ENCODE measurements at places on chromosomes 16 and 17.

GRCh38 chr17:5915337-5915736 is 154.8 kb upstream of the WSCD1 start:
- DNase-seq, result no peak

DNA sequence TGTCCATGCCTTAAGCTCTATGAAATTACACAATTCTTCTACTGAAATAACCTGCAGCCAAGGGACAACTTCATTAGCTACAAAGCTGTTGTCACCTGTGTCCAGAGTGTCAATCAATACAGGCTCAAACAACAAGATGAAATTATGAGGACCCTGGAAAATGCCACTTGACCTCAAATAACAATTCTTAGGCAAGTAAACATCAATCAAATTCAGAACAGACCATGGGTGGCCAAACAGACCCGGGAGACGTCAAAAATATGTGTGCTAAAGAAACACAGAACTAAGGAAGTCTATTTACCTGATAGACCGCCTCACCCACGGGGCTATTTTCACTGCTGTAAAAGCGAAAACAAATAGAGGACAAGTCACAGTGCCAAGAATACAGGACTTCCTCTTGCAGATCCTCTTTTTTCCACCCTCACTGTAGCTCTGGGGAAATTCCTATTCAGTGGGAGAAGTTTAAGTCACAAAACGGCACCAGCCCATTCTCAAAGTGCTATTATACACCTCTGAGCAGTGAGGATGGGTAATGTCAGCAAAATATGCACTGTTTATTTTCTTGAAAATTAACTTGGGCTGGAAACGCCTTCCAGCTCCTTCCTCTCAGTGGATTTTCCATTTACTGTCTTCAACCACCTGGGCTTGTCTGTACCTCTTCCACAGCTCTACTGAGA is 2.7 kb downstream of the LITAF start:
- peak; percentile 50 for DNase-seq

- no peak for DNase-seq
Measured at GRCh38 chr16:89893642-89894548, 20.5 kb downstream of the TCF25 start.

- DNase-seq, result no peak
Measured at GRCh38 chr17:51627779-51628178, 367.4 kb downstream of the UTP18 start.

DNA sequence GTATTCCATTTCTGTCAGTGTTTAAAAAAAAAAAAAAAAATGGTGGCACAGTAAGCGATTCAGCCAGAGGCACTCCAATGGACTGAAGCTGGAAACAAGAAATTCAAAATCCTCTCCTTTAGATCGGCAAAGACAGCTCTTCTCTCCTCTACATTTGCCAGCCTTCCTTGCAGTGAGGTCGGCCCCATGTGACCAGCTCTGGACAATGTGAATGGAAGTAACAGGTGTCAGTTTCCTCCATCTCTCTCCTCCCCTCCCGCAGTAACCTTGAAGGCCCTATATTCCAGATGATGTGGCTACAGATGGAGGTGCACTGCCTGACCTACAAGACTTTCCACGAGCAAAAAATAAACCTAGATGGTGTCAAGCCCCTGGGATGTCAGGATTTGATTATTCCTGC is 15.0 kb downstream of the CUEDC1 start:
- no peak for DNase-seq

DNA sequence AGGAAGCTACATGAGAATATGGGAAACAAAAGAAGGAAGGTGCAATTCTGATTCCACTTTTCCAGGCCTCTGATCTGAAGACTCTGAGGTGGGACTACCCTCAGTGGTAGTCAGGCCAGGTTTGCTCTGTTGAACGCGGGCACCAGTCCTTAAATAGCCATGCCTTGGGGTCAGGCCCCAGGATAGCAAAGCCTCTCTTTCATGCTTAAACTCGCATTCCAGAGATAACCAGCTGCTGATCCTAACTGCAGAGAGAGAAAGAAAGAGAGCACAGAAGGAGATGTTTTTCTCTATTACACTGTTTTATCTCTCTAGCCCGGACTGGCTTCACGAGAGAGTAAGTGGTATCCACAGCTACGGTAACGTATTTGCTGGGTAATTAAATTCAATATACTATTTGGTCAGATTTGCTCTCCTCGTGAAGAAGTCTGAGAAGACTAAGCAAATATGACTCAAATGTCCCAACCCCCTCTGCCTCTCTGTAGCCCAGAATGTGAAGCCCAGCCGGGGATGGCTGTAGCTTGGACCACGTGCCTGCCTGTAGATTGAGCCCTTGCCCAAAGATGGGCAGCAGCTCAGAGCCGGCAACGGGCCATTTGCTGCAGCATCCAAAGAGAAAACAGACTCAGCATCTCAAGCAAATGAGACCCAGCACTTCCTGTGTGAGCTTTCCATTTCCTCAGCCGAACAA is 122.2 kb downstream of the SMG6 start:
- no peak for DNase-seq

DNA sequence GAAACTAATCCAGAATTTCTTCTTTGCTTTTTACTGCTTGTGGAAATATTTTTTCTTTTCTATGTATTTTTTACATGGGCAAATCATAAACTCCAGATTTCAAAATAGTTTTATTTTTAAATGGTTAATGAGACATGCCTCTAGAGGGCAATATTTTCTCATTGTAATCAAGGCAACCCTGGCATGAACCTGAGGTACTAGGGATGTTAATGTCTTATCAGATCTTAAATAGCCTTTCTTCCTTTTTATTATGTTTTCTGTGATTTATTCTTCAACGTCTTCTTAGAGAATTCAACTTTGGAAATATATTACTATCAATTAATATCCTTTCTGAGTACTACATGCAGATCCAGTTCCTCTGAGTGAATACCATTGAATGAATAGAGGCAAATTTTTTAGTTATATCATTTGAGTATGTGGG is 324.7 kb downstream of the BCAS3 start:
- no peak for DNase-seq

- no peak for DNase-seq
Measured at GRCh38 chr16:842061-842476, 41.5 kb upstream of the GNG13 start.

GRCh38 chr17:6476810-6477179 is 32.5 kb downstream of the PIMREG start:
- DNase-seq, result no peak

GRCh38 chr17:49959183-49959935 is 9.6 kb upstream of the DLX4 start:
- no peak for DNase-seq

GRCh38 chr17:44384823-44385286 is 4.6 kb downstream of the ITGA2B start:
- no peak for DNase-seq

- no peak for DNase-seq
Measured at GRCh38 chr16:71387045-71387871, 28.7 kb downstream of the CALB2 start.

- no peak for DNase-seq
Measured at GRCh38 chr16:80084614-80085013, 456.2 kb upstream of the DYNLRB2 start.

- no peak for DNase-seq
Measured at GRCh38 chr16:67169011-67169451, 1.3 kb upstream of the NOL3 start.

DNA sequence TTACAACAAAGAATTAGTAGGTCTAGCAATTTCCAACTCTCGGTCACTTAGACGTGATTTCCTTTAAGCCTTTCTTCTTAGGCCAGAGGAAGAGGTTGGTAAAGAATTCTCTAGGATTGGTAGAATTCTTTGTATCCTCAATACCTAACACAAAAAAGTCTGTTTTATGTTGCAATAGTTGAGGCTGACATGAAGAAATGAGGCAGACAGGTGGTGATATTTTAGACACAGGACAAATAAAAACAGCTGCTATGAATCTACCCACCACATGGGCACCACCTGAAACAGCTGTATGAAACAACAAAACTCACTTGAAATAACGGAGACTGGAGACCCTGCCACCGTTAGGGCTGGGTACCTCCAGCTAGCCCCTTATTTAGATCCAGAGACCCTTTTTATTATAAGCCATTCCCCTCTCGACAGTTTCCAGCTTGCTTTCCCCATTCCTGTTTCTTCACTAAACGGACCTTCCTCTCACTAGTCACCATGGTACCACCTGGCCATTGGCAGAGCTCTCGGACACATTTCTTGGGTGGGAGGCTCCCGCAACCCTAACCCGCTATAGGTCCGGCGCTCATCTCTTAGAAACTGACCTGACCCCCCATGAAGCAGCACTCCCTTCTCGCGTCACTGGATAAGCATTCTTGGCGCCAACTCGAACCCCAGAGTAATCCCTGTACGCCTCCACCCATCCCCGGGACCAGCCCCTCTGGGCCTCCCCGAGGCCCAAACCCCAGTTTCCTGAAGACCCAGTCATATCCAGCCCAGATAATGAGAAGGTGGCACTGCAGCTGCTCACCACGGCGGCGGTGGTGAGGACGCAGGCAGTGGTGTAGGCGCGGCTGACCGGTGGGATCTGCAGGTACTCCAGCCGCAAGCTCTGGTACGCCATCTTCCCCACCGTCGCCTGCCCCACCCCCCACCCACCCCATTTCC is at the start of gene DERL2:
TSS of gene DERL2 (minus strand) at position 909 of the 936 bp plus-strand sequence. CDS start at position 892, 17 bp downstream.
- DNase-seq, result no peak

DNA sequence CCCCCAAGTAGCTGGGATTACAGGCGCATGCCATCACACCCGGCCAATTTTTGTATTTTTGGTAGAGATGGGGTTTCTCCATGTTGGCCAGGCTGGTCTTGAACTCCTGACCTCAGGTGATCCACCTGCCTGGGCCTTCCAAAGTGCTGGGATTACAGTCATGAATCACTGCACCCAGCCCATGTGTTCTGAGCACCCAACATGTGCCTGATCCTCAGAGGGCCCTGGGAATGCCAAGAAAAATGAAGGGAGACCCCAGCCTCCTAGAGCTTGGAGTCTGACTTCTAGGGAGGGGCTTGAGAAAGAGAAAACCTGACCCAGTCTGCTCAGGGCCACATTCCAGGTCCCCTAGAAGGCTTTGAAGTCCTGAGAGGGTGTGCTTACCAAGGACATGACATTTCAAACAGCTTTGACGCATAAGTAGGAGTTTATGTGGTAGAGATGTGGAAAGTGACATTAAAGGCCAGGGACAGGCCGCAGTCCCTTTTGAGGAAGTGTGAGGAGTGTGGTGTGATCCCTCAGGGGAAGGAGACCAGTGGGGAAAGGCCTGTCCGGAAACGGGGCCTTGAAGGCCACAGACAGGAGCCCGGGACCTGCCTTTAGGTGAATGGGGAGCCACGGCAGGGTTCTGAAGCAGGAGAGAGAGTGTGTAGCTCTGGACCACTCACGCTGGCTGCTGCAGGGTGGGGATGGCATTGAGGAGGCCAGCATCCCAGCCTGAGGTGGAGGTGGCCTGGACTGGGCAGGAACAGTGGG is 1.1 kb upstream of the CCL22 start:
- DNase-seq, result no peak

- no peak for DNase-seq
Measured at GRCh38 chr16:86383488-86384262, 126.7 kb upstream of the FOXF1 start.

DNA sequence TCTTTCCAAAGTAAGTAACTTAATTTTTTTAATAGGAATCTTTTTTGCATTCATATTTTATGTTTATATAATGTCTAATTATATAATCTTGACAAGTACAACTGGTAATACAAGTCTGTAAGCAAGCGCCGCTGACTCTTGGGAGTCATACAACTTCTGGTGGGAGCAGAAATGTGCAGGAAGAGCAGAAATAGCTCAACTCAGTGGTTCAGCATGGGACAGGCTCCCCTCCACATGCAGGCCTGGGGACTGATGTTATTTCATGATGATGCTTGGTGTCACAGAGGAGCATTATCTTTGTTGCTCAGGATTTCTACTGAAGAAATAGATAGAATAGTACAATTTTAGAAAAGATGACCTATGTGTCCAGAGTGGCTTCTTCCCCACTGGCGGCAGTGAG is 10.7 kb downstream of the UQCRC2 start:
- no peak for DNase-seq

DNA sequence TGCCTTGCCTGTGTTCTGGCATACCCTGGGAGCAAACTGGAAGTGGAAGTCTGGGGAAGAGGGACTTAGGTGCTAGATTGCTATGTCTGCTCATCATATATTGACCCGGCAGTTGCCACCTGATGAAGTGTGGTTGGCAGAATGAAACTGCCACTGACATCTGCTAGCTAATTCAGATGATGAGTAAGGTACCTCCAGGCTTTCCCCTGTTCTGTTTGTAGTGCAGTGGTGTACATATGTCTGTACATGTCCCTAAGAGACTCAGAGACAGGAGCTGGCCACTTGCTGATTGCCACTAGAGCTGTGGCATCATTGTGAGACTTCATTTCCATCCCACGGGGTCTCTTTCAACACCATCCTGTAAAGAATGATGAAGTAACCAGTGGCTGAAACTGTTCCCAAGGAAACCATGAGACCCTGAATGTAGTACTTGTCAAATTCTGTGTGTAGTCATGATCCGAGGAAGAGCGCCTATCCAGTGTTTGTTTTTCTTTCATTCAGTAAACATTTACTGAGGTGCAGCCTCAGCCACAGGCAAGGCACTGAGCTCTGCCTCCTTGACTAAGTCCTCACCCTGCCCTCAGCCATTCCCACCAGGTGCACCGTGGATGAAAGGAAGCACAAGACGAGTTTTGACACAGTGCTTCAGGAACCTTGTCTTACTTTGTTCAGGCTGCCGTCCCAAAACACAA is 13.2 kb downstream of the CLUAP1 start:
- DNase-seq, result no peak

GRCh38 chr17:58344791-58345157 is 7.2 kb downstream of the SUPT4H1 start:
- no peak for DNase-seq

DNA sequence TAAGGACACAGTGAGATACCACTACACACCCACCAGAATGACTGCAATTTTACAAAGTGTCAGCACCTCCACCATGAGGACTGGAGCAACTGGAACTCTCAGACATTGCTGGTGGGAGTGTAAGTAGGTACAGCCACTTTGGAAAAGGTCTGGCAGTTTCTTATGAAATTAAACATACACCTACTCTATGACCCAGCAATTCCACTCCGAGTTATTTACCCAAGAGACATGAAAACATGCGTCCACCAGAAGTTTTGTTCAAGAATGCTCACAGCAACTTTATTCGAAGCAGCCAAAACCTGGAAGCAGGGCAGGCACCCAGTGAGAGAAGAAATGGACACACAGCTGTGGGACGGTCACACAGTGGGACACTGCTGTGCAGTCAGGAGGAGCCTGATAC is 384.0 kb downstream of the SOX9 start:
- DNase-seq, result no peak

- DNase-seq, result no peak
Measured at GRCh38 chr17:50203086-50203485, 1.7 kb upstream of the COL1A1 start.
